COLO829 (cell line): ENCODE measurements at places on chromosomes 1 and 21.

GRCh38 chr1:30995990-30996612, 69.4 kb downstream of the PUM1 start:
- DNase-seq = no peak

GRCh38 chr1:29341936-29342335, 105.6 kb downstream of the PTPRU start:
- DNase-seq = no peak

DNA sequence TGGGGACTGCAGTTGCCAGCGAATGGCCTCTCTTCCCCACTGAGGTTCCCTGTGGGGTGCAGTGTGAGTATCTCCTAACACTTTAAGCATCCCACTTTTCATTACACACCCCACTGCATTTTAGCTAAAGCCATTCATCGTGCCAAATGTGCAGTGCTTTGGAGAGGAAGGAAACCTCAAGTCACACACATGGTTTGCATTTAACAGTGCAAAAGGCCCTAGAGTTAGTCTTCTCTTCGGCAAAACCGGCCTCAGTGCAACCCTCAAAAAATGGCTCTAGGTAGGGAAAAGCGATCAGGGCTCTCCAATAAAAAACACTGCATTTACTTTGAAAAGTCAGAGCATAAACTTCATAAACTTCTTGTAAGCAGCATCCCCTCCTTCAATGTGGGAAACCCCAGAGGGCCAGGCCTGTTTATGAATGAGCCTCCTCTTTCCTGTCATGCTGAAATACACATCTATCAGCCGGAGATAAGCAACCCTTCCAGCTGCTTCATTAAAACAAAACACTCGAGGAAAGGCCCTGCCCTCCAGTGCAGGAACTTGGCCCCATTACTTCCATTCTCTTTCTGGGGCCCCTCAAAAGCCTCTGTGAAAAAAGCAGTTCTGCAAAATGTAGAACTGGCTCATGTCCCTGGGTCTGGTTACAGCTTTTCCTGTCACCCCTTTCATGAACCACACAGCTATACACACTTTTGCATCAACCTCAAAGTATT, 184.0 kb downstream of the CDC7 start:
- DNase-seq = no peak

GRCh38 chr1:40507973-40508372, 594 bp upstream of the EXO5 start:
- DNase-seq = no peak

GRCh38 chr1:20321573-20321972, 30.9 kb downstream of the VWA5B1 start:
- peak; percentile 22 for DNase-seq

DNA sequence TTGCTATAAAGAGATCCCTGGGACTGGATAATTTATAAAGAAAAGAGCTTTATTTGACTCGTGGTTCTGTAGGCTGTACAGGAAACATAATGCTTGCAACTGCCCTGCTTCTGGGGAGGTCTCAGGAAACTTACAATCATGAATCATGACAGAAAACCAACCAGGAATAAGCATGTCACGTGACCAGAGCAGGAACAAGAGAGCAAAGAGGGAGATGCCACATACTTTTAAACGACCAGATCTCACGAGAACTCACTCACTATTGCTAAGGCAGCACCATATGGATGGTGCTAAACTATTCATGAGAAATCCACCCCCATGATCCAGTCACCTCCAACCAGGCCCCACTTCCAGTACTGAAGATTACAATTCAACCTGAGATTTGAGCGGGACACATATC, 49.8 kb upstream of the RCC1 start:
- peak; percentile 37 for DNase-seq

DNA sequence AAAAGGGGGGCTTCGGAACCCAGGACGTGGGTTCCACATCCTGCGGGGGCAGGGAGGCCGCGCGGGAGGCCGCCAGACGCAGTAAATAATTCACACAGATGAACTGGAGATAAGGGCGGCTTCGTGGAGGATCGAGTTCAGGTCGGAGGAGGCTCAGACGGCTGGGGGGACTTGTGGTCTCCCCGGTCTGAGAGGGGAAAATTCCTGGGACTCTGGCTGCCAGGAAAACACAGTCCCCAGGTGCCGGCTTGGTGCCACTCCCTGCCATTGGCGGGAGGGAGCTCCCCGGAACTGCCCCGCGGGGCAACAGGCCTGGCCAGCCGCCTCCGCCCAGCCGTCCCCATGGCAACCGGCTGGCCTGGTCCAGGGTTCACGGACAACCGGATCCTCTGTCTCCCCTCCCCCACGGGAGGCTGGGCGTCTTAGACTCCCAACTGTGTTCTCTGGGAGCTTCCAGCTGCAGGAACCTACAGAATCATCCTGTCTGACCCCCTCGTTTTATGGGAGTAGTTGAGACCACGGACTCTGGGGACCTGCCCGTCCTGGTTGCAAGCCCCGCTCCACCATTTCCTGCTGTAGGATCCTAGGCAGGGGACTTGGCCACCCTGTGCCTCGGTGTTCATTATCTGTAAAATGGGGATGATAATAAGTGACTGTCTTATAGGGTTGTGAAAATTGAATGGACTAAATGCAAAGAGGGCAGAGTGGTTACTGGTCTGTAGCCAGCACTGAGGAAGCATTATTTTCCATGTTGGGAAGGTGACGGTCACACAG, 9.6 kb downstream of the CAMK2N1 start:
- DNase-seq = peak; percentile 42

DNA sequence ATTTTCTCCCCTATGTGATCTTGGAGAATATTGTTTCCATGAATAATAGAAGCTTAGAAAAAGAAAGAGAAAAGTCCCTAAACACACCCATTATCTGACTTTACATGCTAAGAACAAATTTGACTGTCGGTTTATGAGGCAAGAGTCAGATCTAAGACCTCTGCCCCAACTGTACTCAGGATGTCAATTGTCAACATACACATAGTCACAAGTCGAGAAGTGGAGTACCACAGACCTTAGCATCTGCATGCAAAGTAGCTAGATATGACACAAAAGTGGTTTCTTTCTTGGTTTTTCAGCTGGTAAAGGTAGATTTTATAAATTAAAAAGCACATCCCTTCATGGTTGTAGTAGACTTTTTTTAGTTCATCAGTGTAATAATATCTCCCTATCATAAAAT, 97.2 kb upstream of the DPYD start:
- DNase-seq = no peak

- DNase-seq = no peak
Measured at GRCh38 chr1:99603699-99604560, 42.0 kb upstream of the PALMD start.

GRCh38 chr1:36355811-36356210, 29.9 kb downstream of the STK40 start:
- no peak for DNase-seq

- DNase-seq = no peak
Measured at GRCh38 chr1:2428490-2428889, 16.1 kb upstream of the PEX10 start.

- no peak for DNase-seq
Measured at GRCh38 chr1:46300673-46301405, 2.6 kb downstream of the LRRC41 start.

DNA sequence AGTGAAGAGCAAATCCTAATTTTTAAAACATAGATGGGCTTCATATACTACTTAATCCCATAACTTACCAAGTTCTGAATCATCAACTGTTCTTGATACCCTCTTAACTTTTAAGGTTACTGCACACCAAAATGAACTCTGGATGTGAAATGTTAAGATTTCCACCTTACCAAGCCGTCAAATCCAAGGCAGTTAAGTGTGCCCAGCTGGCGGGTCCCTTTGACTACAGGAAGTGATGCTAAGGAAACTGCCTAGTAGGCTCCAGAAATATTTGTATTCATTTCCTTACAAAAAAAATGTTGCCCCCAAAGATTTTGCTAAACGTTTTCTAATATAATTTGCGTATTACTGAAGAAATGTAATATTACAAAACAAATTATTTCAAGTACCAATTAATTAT, 10.7 kb downstream of the NRIP1 start:
- DNase-seq = no peak

DNA sequence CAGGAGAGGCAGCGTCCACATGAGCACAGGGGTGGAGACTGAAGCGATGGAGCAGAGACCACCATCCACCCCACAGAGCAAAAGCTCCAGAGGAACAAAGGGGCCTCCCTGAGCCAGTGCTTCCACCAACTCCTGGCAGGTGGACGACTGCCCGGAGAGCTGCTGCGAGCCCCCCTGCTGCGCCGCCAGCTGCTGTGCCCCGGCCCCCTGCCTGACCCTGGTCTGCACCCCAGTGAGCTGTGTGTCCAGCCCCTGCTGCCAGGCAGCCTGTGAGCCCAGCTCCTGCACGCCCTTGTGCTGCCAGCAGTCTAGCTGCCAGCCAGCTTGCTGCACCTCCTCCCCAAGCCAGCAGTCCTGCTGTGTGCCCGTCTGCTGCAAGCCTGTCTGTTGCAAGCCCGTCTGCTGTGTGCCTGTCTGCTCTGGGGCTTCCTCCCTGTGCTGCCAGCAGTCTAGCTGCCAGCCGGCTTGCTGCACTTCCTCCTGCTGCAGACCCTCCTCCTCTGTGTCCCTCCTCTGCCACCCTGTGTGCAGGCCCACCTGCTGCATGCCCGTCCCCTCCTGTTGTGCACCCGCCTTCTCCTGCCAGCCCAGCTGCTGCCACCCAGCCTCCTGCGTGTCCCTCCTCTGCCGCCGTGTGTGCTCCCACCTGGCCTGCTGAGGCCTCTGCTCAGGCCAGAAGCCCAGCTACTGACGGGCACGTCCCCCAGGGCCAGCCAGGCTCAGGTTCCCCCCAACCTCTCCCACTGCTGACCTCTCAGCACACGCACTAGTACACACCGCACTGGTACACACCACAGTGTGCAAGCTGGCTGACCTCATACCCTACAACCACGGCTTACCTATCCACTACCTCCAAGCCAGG, 5.4 kb downstream of the KRTAP10-12 start:
- DNase-seq = no peak

DNA sequence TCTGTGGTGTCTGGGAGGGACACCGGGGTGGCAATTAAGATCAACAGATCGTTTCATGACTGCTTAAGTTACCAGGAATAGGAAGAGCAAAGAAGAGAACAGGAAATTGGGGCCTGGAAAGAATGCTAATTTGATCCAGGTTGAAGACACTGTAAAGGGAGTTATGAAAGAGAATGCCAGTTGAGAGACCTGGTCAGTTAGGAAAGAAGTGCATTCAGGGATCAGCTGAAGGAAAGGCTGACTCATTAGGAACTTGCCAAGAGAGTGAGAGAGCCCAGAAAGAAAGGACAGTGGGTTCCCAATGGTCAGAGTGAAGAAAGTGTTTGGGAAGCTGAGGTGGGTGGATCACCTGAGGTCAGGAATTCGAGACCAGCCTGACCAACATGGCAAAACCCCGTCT, 119.6 kb downstream of the UBE2U start:
- no peak for DNase-seq

- no peak for DNase-seq
Measured at GRCh38 chr1:147824001-147824400, 63.6 kb upstream of the GJA5 start.

- DNase-seq = peak; percentile 92
Measured at GRCh38 chr1:9275567-9276034, 17.1 kb upstream of the SPSB1 start.

DNA sequence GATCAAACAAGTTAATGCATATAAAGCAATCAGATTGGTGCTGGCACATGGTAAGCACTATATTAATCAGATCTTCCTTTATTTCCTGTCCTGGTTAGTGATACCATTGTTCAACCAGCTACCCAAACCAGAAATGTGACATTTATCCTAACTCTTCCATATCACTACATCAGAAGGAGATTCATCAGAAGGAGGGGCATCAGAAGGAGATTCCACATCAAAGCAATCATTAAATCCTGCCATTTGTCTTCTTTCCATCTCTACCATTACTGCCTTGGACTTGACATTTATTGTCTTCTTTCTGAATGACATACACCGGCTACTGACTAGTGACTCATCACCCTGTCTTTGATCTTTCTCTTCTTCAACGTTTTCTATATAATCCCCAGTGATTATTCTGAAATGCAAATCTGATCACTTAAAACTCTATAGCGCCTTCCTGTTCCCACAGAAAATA, 75.0 kb downstream of the DNM3 start:
- DNase-seq = peak; percentile 70

DNA sequence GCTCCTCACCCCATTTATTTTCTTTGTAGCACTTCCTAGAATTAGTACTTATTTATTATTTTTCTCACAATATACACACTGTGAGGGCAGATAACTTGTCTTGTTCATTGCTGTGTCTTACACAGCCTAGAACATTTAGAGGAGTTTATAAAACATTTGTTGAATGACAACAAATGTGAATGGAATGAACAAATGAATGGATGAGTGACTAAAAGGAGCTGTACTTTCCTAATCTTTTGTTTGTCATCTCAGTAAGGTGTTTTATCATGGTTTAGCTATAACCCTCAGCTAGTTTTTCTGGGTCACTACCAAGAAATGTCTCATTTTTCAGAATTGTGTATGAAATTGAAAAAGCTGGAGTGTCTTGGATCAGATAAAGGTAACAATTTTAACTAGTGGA, 239.3 kb upstream of the KCNK2 start:
- no peak for DNase-seq

- no peak for DNase-seq
Measured at GRCh38 chr1:47231301-47232186, 481 bp downstream of the TAL1 start.

GRCh38 chr1:231190456-231190855, 28.6 kb downstream of the TRIM67 start:
- no peak for DNase-seq

- DNase-seq = no peak
Measured at GRCh38 chr1:81569761-81570160, 231.0 kb upstream of the ADGRL2 start.

- peak; percentile 79 for DNase-seq
Measured at GRCh38 chr1:234611225-234611846, 1.4 kb upstream of the IRF2BP2 start.

GRCh38 chr1:159071970-159072582, 4.5 kb downstream of the AIM2 start:
- peak; percentile 83 for DNase-seq

DNA sequence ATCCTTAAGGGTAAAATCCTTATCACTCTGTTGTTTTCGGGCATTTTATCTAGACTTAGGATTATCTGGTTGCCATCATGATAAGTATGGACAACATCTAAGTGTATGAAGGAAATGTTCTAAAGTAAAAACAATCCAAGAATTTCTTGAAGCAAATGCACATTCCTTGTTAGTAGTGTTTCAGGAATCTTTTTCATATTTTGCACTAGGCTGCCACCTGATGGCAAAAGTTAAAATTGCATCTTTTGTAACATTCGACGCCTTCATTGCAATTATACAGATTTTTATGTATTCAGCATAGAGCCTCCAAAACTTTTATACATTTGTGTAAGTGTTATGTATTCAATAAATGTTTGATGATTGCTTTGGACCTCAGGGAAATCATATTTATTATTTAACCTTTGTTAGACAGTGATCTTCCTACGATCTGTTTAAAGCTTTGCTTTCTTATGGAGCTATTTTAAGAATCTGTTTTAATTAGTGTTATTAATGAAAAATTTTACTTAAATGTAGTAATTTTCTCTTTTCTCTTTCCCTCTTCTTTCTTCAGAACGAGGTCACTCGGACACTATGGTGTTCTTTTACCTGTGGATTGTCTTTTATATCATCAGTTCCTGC, 49.4 kb upstream of the KIAA1614 start:
- peak; percentile 63 for DNase-seq
